Panc1 (cell line): ENCODE measurements at places on chromosomes 7 and 10. TPM values are rescaled to one million over a fixed set of nuclear protein-coding genes. Genes with fewer than 3 reads are reported as not detected.

COL28A1 gene
- total RNA-seq: not detected

DNA sequence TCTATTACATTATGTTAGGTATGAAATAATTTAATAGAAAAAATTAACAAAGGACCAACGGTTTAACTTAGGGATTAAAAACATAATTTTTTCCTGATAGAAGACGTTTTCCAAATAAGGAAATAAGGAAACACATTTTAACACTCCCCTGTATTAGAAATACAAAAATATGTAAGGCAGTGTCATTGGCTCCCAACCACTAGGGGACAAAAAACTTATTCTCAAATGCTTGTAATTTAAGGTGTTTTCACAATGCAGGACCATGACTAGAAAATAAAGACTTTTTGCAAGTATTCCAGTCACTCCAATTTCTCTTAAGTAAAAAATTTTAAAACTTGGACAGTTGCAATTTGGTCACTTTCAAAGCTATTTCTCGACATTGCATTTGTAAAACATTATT lies 98.8 kb upstream of the ODAD2 start:
- DNase-seq: no peak

- DNase-seq: no peak
Measured at GRCh38 chr7:15475808-15476530, 85.8 kb downstream of the AGMO start.

DNA sequence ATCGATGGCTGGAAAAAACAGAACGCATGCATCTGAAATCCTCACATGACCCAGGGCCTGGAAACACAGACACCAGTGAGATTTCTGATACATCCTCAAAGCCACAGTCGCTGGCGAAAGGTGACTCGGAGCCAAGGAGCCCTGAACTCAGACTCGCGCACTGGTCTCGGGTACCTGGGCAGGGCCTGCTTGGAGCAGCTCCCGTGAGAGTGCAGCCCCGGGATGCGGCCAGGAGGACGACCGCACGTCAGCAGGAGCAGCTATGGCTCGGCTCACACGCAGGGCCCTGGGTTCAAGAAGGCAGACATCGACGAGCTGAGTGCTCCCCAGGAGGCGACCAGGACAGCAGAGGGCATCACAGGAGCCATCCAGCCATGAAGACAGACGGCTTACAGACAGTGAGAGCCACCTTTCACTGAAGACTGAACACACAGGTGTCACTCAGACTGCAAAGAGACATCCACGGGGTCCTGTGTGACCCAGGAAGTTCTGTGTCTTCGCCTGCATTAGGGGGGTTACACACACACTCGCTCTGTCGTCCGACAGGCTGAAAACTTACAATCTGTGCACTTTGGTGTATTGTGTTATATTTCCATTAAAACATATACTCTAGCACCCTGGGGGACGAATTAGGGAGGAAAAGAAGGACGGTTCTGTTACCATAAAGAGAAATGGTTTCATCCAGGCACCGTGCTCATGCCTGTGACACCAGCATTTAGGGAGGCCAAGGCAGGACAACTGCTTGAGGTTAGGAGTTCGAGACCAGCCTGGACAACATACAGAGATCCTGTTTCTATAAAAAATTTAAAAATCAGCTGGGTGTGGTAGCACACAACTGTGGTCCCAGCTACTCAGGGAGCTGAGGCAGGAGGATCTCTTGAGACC lies 227.7 kb downstream of the MAD1L1 start:
- no peak for DNase-seq

DNA sequence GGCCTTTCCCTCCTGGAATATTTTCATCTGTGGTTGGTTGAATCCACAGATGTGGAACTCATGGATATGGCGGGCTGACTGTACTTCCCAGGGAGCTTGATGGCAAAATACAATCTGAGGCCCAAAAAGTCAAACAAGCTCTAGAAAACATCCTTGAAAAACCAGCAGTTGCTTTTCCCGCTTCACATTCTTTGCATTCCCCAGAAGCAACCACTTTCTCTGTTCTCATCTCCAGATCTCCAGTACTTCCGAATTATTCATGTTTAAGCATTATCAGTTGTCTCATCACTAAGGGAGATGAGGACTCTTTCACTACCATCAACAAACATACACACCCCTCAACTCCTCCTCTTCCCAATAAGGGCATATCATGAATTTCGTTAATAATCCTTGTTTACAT lies 55.3 kb downstream of the KIF5B start:
- no peak for DNase-seq
